ENCODE measurements at places on chromosomes 13 and 19.

DNA sequence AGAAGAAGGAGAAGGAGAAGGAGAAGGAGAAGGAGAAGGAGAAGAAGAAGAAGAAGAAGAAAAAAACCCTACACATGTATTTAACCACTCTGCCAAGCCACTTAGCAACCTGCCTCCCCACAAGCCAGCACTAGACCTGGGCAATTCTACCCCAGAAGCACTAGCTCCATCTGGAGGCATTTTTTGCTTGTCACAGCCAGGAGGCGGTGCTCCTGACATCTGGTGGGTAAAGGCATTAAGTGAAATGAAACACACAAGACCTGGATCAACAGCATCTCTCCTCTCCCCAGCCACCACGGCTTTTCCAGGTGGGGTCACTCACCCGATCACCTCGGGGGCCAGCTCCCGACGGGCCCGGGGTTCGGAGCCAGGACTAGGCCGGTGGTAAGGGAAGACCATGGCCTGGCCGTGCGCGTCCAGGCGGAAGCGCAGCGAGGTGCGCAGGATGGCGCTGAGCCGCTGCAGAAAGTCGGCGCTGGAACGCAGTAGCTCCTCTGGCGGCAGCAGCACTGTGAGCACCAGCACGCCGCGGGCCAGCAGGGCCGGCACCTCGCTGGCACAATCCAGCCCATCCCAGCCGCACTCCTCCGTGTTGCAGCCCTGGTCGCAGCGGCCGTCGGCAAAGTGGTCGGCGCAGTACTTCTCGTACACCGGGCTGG lies 26.9 kb downstream of the NOTCH3 start:
- DNase-seq, result no peak

- DNase-seq, result no peak
Measured at GRCh38 chr19:49065905-49066512, 1.4 kb upstream of the NTF4 start.

GRCh38 chr19:45253396-45254027 lies 2.4 kb downstream of the MARK4 start:
- DNase-seq, result peak; percentile 60

DNA sequence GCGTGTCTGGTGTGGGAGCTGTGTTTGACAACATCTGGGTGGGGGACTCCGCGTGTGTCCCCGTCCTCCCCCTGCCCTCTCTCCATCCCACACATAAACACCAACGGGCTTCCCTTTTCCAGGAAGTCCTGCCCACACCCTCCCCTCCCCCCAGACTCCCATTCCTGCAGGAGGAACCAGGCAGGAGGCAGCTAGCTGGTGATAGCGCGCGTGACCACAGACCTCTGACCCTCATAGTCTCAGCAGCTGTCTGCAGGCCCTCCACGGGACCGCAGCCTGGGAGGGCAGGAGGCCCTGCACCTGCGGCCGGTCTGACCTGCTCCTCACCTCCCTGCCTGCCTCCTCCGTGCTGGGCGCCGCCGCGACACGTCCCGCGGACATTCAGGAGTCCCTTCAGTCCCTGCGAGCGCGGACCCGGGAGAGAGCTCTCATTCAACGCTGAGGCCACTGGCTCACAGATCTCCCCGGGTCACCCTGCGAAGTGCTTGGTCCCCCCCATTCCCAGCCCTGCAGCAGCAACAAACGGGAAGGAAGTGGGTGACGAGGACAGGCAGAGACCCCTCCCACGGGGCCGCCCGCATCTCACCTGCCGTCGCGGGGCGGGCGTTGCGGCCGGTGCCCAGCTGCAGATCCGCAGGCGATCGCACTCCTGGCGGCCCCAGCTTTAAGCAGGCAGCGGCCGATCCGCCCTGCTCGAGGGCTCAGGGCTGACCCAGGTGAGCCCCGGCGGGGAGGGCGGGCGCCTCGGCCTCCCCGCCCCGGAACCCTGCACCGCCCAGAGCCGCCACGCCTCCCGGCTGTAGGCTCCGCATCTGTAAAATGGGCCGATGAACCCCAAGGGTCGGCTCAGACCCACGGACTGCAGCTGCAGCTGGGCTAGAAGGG lies 1.1 kb upstream of the ACP5 start:
- no peak for DNase-seq

DNA sequence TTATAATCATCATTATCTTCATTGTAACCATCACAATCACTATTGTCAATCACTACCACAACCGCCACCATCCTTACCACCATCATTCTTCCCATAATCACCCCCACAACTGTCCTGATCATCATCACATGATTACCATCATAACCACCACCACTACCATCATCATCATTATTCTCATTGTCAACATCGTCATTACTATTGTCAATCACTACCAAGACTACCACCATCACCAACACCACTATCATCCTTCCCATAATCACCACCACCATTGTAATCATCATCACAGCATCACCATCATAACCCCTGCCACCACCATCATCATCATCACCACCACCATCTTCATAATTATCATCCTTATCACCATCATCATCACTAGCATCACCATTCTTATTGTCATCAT lies 55.2 kb downstream of the MBD3L1 start:
- no peak for DNase-seq

DNA sequence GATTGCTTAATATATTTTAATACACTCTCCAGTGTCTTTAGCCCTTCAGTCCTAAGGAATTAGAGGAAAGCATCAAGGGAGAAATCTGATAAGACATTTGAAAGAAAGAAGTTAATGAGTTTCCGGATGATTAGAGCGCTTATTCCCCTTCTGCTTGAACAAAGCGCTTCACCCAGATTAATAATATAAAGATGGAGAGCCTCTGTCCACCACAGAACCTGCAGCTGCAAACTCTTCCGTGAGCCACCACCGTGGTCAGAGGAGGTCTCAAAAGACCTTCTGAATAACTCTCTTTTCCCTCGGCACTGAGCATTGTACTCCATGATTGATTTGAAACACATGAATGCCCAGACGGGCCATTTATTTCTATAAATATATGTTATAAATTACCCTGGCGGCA lies 14.2 kb upstream of the TUBGCP3 start:
- no peak for DNase-seq

DNA sequence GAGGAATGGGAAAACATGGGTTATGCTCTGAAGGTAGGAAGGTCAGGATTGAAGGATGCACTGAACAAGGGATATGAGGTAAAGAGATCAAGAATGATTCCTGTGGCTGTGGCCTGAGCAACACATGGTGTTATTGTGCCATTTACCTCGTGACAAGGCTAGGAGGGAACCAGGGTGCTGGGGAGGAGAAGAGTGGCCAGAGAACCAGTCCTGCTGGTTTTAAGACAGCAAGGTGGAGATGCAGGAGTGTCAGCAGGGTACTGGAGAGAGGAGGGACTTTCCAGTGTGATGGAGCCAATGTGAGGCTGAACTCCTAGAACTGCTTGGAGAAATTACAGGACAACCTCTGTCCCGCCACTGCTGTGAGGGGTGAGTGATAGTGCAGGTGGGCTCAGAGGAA lies 282.4 kb downstream of the MYO16 start:
- DNase-seq, result no peak

DNA sequence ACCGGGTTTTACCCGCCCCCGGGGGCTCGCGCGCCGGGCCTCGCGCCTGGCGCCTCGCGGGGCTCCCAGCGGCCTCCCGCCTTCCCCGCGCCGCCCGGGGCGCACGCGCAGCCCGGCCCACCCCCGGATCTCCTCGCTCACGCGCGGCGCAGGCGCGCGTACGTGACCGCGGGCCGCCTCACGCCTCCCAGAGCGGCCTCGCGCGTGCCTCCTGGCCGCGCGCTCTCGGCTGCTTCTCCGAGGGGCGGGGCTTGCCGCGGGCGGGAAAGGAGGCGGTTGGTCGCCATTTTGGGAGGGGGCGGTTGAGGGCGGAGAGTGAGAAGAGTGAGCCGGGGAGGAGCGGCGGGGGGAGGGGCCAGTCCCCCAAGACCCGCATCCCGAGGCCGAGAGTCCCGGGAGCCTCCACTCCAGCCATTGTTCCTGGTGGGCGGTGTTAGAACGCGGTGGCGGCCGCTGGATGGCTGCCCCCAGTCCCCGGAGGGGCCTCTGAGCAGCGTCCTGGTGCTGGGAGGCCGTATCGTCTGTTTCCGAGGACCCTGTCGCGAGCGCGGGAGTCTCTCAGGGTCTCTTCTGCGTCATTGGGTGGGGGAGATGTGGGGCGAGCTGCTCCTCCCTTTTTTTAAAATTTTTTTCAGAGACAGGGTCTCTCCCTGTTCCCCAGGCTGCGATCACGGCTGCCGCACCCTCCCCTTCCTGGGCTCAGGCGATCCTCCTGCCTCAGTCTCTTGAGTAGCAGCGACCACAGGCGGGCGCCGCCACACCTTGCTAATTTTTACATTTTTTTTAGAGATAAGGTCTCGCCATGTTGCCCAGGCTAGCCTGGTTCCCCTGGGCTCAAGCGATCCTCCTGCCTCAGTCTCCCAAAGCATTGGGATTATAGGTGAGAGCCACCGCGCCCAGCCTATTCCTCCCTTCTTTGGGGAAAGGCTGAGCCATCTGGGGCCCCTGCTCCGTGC lies at the start of gene ZNF541:
Gene ZNF541 (minus strand): TSS at position 78 of the 956 bp plus-strand sequence. CDS start 17,292 bp downstream, outside the sequence.
- peak; percentile 86 for DNase-seq

GRCh38 chr19:872266-872951 lies 12.9 kb downstream of the CFD start:
- peak; percentile 64 for DNase-seq

- DNase-seq, result no peak
Measured at GRCh38 chr13:56352361-56352760, 788.4 kb upstream of the PRR20A start.

DNA sequence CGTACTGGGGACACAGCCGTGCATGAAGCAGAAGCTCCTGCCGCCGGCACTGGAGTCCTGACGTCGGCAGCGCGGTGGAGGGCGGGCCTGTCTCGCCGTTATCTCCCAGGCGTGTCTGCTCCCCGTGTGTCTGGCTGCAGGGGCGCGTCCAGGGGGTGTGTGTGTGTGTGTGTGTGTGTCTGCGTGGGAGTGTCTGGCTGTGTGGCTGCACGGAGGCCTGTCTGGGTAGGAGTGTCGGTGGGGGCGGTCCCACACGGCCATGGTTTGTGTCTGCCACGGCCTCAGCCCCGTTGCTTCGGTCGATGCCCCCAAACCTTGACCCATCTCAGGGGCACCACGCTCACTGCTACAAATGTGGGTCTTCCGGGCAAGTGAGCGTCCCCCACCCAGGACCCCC lies 18.3 kb downstream of the ARID3A start:
- DNase-seq, result no peak

GRCh38 chr19:6706633-6706958 lies 13.9 kb downstream of the C3 start:
- no peak for DNase-seq

GRCh38 chr13:94169454-94170144 lies 309.9 kb downstream of the DCT start:
- no peak for DNase-seq

- DNase-seq, result no peak
Measured at GRCh38 chr13:63999614-64000305, 2584.1 kb upstream of the PCDH20 start.

- DNase-seq, result peak; percentile 60
Measured at GRCh38 chr19:934865-935479, 9.1 kb downstream of the ARID3A start.

- DNase-seq, result peak; percentile 47
Measured at GRCh38 chr19:6769006-6769619, 1.9 kb upstream of the SH2D3A start.

DNA sequence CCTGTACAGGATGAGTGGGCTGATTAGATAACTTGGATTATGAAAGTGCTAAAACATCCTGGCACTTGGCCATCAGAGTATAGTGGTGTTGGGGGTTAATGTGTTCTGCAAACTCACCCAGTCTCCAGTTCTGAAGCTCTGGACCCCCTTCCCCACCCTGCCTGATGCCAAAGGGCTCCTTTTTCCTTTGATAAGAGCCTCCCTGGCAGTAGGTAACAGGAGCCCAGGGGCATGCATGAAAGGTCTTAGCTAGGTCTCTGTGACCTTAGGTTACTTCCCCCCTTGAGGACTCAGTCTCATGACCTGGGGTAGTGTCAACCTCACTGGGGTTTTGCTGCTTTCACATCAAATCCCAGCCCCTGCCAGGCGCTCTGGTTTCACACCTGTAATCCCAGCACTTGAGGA lies 2.5 kb downstream of the RPS28 start:
- no peak for DNase-seq

GRCh38 chr13:75938811-75939560 lies 302.9 kb downstream of the LMO7 start:
- DNase-seq, result no peak

GRCh38 chr13:49936968-49937273 lies 781 bp upstream of the SPRYD7 start:
- DNase-seq, result peak; percentile 18

GRCh38 chr19:34588249-34588648 lies 88.7 kb downstream of the SCGB2B2 start:
- DNase-seq, result no peak

DNA sequence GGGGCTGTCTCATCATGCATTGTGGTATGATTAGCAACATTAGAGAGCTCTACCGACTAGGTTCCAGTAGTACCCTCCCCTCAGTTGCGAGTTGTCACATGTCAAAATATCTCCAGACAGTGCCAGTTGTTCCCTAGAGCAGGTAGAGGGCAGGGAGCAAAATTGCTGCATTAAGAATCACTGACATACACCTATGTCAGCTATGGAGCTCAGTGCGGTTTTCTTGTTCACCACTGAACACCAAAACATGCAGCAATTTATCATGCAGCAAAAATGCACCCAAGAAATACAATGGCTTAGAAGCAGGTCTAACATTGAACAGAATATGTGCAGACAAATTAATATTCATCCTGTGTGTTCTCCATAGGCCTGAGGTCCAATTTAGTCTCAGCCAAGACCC lies 186.9 kb upstream of the STARD13 start:
- no peak for DNase-seq

DNA sequence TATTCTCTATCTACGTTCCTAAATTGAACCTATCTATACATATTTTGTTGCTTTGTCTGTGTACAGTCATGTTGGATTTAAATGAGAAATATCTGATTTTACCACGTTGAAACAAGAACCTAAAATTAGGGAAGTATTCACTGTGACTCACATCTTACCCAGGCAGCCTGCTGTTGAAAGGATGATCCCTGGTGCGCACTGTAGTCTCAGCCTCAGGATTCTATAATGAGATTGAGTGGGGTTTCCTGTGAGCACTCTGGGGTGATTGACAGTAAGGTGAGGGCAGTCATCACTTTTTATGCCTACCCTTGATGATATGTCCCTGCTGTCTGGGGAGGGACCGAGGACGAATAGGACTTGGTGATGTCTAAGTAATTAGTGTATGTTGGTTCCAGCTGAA lies 35.4 kb downstream of the PCCA start:
- peak; percentile 22 for DNase-seq

DNA sequence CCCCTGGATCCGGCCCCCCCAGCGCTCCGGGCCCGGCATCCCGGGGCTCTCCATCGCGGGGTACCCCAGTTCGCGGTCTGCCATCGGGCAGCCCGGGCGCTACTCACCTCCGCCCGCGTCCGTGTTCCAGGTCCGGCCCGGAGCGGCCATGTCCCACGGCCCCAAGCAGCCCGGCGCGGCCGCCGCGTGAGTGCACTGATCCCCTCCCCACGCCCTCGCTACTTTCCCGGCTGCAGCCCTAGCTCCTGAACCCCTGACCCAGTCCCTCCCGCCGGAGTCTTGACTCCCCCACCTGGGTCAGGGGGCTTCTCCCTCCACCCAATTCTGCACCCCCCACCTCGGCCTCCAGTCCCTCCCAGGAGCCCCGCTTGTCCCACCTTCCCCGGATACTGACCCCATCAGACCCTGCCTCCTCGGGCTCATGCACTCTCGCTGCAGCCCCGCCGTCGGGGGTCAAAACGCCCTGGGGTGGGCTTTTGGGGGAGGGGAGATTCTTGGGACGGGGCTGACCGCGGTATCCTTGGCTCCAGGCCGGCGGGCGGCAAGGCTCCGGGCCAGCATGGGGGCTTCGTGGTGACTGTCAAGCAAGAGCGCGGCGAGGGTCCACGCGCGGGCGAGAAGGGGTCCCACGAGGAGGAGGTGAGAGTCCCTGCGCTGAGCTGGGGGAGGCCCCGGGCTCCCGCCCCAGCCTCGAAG lies 566 bp downstream of the HMG20B start:
- DNase-seq, result peak; percentile 39
